ENCODE measurements at places on chromosomes 3 and 15. TPM values are rescaled to one million over a fixed set of nuclear protein-coding genes. Genes with fewer than 3 reads are reported as not detected.

Gene ABHD2
- total RNA-seq, result 48.5 TPM

Gene ZNF80
- 0.06 TPM for total RNA-seq

Gene TFRC
- 71.6 TPM for total RNA-seq

Gene GASK1A
- 11.2 TPM for total RNA-seq

Gene GNB4
- total RNA-seq, result 37.4 TPM

Gene RGMA
- total RNA-seq, result 14.6 TPM

Gene MINAR1
- 1.1 TPM for total RNA-seq

Gene LIPH
- 1.9 TPM for total RNA-seq

Gene MNS1
- 2.5 TPM for total RNA-seq

Gene ASB14
- total RNA-seq, result 0.12 TPM

Gene PLS1
- total RNA-seq, result 14.1 TPM

Gene DPPA4
- 6.1 TPM for total RNA-seq

Gene PIK3CB
- total RNA-seq, result 23.1 TPM

Gene TLR9
- total RNA-seq, result not detected

Gene GABRB3
- 8.3 TPM for total RNA-seq

Gene SHC4
- 2.0 TPM for total RNA-seq

Gene ATP10A
- total RNA-seq, result 5.1 TPM

Gene CYP1A2
- not detected for total RNA-seq

Gene UACA
- 143 TPM for total RNA-seq

Gene MAP1A
- total RNA-seq, result 7.2 TPM

Gene SLC12A8
- total RNA-seq, result 7.2 TPM

Gene CFAP20DC
- total RNA-seq, result 3.3 TPM

Gene ECE2
- total RNA-seq, result not detected

Gene TRH
- 0.35 TPM for total RNA-seq

Gene DTX3L
- total RNA-seq, result 16.2 TPM

Measured in metanephros (tissue), 2 donors.